ENCODE measurements at places on chromosomes 16 and 17.
A peak's percentile ranks its signal among the peaks of the same experiment; 100 is the strongest.

DNA sequence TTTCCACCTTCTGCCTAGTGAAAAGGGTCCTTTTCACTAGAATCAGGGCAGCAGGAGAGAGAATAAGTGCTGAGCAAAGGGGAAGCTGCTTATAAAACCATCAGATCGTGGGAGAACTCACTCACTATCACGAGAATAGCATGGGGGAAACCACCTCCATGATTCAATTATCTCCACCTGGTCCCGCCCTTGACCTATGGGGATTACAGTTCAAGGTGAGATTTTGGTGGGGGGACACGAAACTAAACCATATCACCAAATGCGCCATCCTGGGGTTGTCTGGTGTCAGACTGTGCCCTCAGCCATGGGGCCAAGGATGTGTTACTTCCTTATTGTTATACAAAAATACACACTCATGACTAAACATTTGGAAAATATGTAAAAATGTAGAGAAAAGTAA is 10.4 kb upstream of the KATNB1 start:
- DNase-seq, result no peak
- H3K27ac ChIP-seq, result no peak overlapping the region
- no peaks in the 10 kb centered on the region for H3K36me3 ChIP-seq
- no peaks in the 10 kb centered on the region for H3K4me1 ChIP-seq
- no peak overlapping the region for H3K4me3 ChIP-seq
- H3K27me3 ChIP-seq, result no peaks in the 10 kb centered on the region

- H3K27ac ChIP-seq, result no peak overlapping the region
- no peaks in the 10 kb centered on the region for H3K36me3 ChIP-seq
- H3K4me3 ChIP-seq, result no peak overlapping the region
Measured at GRCh38 chr17:9917801-9918200, 12.7 kb upstream of the RCVRN start.

GRCh38 chr16:66013486-66013885 is 353.0 kb upstream of the CDH5 start:
- H3K36me3 ChIP-seq, result no peaks in the 10 kb centered on the region
- no peak for DNase-seq
- no peak overlapping the region for H3K27ac ChIP-seq
- H3K4me3 ChIP-seq, result no peak overlapping the region
- H3K27me3 ChIP-seq, result no peaks in the 10 kb centered on the region

- H3K36me3 ChIP-seq, result no peaks in the 10 kb centered on the region
- no peak for DNase-seq
- H3K4me3 ChIP-seq, result no peak overlapping the region
- no peaks in the 10 kb centered on the region for H3K4me1 ChIP-seq
- no peak overlapping the region for H3K27ac ChIP-seq
Measured at GRCh38 chr17:38958326-38958725, 8.9 kb downstream of the FBXO47 start.

DNA sequence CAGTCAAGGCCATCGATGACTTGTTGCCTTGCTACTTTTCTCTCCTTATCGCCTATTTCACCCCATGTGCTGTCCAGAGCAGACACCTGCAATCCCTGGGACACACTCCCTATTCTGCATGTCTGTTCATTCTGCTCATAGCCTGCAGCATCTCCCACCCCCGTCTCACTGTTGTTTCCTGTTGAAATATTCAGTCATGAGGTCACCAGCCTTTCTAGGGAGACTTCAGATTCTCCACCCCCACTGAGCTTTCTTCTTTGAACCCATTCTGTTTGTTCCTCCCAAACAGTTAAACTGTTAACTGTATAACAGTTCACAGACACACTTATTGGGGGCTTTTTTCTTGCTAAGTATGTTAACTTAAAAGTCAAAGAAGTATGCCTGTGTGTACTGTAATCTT is 94.4 kb downstream of the AATF start:
- H3K4me3 ChIP-seq, result no peak overlapping the region
- no peaks in the 10 kb centered on the region for H3K27me3 ChIP-seq
- H3K4me1 ChIP-seq, result no peaks in the 10 kb centered on the region
- DNase-seq, result no peak
- no peaks in the 10 kb centered on the region for H3K36me3 ChIP-seq

DNA sequence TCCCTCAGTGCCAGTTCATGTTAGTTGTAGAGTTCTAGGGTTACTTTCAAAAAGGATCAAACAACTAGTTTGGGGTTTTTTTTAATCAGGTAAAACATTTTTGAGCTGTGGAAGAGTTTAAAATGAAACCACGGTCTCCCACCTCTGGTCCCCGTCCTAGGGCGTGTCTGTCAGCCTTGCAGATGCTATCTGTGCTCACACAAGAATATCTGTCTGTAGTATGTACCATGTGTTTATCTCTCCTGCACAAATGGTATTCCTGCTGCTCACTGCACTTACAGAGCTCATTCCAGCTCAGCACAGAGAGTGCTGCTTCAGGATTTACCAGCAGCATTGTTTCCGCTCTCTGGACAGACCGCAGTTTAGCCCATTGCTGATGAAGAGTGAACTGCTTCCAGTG is 38.9 kb downstream of the UBN1 start:
- peaks cover 6% of the 10 kb centered on the region for H3K36me3 ChIP-seq
- no peaks in the 10 kb centered on the region for H3K27me3 ChIP-seq
- no peak overlapping the region for H3K27ac ChIP-seq

- H3K27ac ChIP-seq, result no peak overlapping the region
- no peaks in the 10 kb centered on the region for H3K27me3 ChIP-seq
- no peak overlapping the region for H3K4me3 ChIP-seq
- no peaks in the 10 kb centered on the region for H3K36me3 ChIP-seq
Measured at GRCh38 chr17:3542410-3543088, 15.1 kb downstream of the TRPV3 start.

DNA sequence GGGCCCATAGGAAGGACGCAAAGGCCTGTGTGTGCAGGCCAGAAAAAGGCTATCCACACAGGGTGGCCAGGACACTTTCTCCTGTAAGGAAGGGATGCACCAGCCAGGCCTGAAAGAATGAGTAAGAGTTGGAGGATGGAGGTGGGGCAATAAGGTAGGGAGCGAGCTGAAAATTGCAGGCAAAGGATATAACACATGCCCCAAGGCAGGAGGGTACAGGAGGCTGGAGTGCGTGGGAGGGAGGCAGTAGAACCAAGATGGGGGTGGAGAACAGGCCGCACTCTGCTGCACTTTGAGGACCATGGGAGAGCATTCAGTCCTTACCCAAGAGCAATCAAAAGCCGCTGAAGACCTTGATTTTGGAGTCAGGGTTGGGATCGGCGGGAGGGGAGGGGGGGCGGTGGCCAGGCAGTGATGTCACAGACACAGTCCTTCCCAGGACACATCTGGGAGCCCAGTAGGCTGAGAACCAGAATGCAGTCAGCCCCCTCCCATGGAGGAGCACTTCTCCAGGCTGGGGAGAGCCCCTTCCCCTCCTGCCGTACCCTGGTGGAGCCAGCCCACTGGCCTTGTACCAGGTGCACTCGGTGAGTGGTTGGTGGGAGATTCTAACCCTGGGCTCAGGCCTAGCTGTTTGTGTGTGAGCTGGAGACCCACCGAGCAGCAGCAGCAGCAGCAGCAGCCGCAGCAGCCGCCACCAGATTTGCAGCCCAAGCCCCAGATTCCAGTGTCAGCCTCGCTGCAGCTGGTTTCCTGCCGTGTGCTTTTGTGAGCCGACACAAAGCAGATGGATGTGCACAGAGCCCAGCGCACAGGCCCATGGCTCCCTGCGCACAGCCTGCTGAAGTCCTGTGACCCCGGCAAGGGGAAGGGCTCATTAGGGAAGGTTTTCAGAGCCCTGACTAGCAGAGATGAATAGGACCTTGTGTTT is 17.5 kb downstream of the ANKRD40 start:
- no peak for DNase-seq
- H3K27ac ChIP-seq, result peak overlapping the region; percentile 43
- H3K27me3 ChIP-seq, result no peaks in the 10 kb centered on the region
- H3K36me3 ChIP-seq, result peaks cover 6% of the 10 kb centered on the region

DNA sequence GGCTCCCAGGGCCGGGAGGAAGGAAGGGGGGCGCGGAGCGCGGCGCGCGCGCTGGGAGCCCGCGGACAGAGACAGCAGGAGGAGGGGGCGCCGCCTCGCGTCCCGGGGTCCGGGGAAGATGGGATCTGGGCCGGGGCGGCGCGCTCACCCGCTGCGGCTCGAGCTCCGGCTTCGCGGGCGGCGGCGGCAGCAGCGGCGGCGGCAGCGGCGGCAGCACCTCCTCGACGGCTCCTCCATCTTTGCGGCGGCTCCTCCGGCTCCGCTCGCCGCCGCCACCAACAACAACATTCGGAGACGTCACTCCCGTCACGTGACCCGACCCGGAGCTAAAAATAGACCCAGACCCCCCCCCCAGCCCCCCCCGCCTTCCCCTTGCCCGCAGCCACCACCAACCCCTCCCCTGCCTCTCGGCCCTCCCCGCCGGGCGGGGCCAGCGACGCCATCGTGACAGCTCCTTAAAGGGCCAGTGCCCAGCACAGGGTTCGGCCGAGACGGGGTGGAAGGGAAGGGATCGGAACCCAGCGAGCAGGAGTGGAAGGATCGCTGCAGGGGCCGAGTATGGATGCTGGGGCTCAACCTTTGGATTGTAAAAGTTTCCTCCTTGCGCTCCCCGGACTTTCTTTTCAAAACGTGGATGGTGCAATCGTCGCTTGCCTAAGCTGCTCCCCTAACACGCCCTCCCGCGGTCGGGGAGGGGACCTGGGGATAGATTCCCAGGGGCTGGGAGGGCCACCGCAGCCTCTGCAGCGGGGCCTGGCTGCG is at the start of gene HDAC5:
Gene HDAC5, minus strand, starts transcription at position 286 of the 762 bp plus-strand sequence. CDS start 6,126 bp downstream, outside the sequence.
- H3K4me1 ChIP-seq, result no peaks in the 10 kb centered on the region
- peak within 1 kb of the TSS; percentile 92 for H3K27ac ChIP-seq
- H3K27me3 ChIP-seq, result no peaks in the 10 kb centered on the region
- no peaks in the 10 kb centered on the region for H3K36me3 ChIP-seq
- peak within 1 kb of the TSS; percentile 82 for H3K4me3 ChIP-seq

DNA sequence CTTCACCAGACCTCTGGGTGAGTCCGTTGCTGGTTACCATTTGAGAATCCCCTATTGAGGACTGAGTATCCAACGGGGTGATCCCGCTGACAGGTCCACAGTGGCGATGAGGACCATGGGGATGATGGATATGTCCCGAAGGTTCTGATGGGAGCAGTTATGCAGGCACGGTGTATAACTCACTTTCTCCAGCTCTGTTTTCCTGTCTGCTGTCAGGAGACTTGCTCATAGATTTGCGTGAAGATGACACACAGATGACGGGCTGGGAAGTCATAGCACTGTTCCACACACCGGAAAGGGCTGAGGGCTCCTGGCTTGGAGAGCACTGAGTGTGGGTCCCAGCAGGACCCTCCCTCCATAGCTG is 22.2 kb upstream of the ADCY7 start:
- no peaks in the 10 kb centered on the region for H3K4me1 ChIP-seq
- no peaks in the 10 kb centered on the region for H3K36me3 ChIP-seq
- no peak for DNase-seq
- no peak overlapping the region for H3K4me3 ChIP-seq
- H3K27me3 ChIP-seq, result no peaks in the 10 kb centered on the region

- H3K27me3 ChIP-seq, result no peaks in the 10 kb centered on the region
- H3K4me3 ChIP-seq, result peak overlapping the region; percentile 87
- no peak for DNase-seq
- H3K4me1 ChIP-seq, result no peaks in the 10 kb centered on the region
- peak overlapping the region; percentile 93 for H3K27ac ChIP-seq
Measured at GRCh38 chr17:4939546-4939795, 375 bp downstream of the SLC25A11 start.

- H3K4me1 ChIP-seq, result peaks cover 4% of the 10 kb centered on the region
- no peak overlapping the region for H3K4me3 ChIP-seq
- H3K27ac ChIP-seq, result no peak overlapping the region
- peaks cover 6% of the 10 kb centered on the region for H3K36me3 ChIP-seq
Measured at GRCh38 chr16:31491778-31492418, 9.0 kb downstream of the SLC5A2 start.

DNA sequence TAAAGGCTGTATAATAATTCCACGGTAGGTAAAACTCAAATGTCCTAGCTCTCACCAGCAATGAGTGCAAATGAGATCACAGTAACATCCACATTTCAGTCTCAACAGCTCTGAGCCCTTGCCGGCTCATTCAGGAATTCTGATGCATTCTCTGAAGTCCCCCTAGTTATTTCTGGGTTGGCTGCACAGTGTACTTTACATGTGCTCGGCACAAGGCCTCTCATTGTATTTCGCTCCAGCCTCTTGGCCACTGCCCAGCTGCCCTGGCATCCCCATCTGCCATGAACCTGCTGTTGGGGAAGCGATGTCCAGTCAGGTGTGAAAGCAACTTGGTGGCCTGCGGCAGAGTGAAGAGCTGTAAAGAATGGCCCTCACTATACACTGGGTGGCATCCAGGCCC is 14.3 kb downstream of the PRCD start:
- H3K27ac ChIP-seq, result no peak overlapping the region
- H3K36me3 ChIP-seq, result no peaks in the 10 kb centered on the region
- no peak for DNase-seq
- H3K4me1 ChIP-seq, result peaks cover 6% of the 10 kb centered on the region
- no peak overlapping the region for H3K4me3 ChIP-seq
- H3K27me3 ChIP-seq, result no peaks in the 10 kb centered on the region

GRCh38 chr17:16980813-16981731 is 9.2 kb upstream of the TNFRSF13B start:
- H3K27ac ChIP-seq, result no peak overlapping the region
- DNase-seq, result no peak
- no peaks in the 10 kb centered on the region for H3K36me3 ChIP-seq
- H3K27me3 ChIP-seq, result no peaks in the 10 kb centered on the region
- H3K4me1 ChIP-seq, result no peaks in the 10 kb centered on the region

GRCh38 chr16:50666658-50667496 is 14.2 kb downstream of the SNX20 start:
- no peaks in the 10 kb centered on the region for H3K36me3 ChIP-seq
- DNase-seq, result no peak
- no peak overlapping the region for H3K27ac ChIP-seq
- H3K27me3 ChIP-seq, result no peaks in the 10 kb centered on the region

DNA sequence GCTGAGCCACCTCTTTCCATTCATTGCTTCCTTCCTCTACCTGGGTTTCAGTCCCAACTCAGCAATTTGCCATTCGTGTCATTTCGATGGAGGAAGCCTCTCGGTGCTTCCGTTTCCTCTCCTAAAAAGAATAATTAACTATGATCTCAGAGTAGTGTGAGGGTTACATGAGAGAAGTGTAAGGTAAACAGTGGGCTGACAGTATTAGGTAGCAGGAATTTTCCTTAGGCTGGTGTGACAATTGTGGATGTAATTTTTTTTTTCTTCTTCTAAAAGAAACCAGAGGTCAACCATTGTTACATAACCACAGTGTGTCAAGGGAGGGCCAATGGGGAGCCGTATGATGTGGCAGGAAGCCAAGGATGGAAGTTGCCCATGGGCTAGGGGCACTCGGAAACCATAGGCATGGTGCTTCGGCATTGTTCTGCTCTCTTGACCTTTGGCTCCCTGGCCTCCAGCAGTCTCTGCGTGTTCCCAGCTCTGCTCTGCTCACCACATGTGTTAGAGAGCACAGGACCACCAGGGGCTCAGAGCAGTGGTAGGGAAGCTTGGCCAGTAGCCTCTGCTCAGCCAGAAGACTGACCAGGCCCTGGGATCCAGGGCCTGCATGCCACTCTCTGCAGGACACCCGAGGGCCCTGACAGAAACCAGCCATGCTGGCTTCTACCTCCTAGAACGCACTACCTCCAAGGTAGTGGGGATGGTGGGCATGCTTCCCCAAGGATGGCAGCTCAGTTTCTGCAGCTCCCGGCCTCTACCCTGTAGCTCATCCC is 2.0 kb upstream of the TOP2A start:
- H3K27ac ChIP-seq, result no peak overlapping the region
- no peaks in the 10 kb centered on the region for H3K4me1 ChIP-seq
- DNase-seq, result no peak
- H3K4me3 ChIP-seq, result no peak overlapping the region

- H3K27ac ChIP-seq, result no peak overlapping the region
- no peaks in the 10 kb centered on the region for H3K36me3 ChIP-seq
- no peak overlapping the region for H3K4me3 ChIP-seq
- H3K4me1 ChIP-seq, result no peaks in the 10 kb centered on the region
- DNase-seq, result no peak
Measured at GRCh38 chr16:86496262-86496928, 13.9 kb upstream of the FOXF1 start.
